ENCODE measurements at places on chromosomes 4 and X. TPM values are rescaled to one million over a fixed set of nuclear protein-coding genes. Genes with fewer than 3 reads are reported as not detected.

- H3K36me3 ChIP-seq, result no peaks in the 10 kb centered on the region
- H3K4me1 ChIP-seq, result no peaks in the 10 kb centered on the region
- H3K27ac ChIP-seq, result no peak overlapping the region
- H3K27me3 ChIP-seq, result peaks cover 3% of the 10 kb centered on the region
- no peak overlapping the region for H3K4me3 ChIP-seq
- DNase-seq, result no peak
These were observed 164.9 kb downstream of the DCTD start for GRCh38 chr4:182752158-182752910.

- no peaks in the 10 kb centered on the region for H3K27me3 ChIP-seq
- no peak for DNase-seq
- no peaks in the 10 kb centered on the region for H3K4me1 ChIP-seq
- no peak overlapping the region for H3K4me3 ChIP-seq
- no peak overlapping the region for H3K27ac ChIP-seq
These were observed 236.4 kb upstream of the MID1 start for GRCh38 chrX:10856797-10857196.

The TAF7L gene
- not detected for total RNA-seq

- DNase-seq, result no peak
- no peak overlapping the region for H3K27ac ChIP-seq
- no peak overlapping the region for H3K4me3 ChIP-seq
- H3K27me3 ChIP-seq, result no peaks in the 10 kb centered on the region
- H3K4me1 ChIP-seq, result no peaks in the 10 kb centered on the region
- H3K36me3 ChIP-seq, result no peaks in the 10 kb centered on the region
These were observed 223.4 kb upstream of the PRPS2 start for GRCh38 chrX:12567857-12568256.

DNA sequence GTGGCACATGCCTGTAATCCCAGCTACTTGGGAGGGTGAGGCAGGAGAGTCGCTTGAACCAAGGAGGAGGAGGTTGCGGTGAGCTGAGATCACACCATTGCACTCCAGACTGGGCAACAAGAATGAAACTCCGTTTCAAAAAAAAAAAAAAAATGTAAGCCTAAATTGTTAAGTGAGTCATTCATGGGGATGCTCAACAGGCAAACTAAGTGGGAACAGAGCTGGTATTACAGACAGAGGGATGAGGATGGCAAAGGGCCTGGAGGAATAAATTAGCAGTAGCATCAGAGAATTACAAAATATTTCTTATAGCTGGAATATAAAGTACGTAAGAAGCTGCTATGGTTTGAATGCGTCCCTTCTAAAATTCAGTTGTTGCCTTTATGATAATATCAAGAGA lies 43.4 kb upstream of the OGT start:
- no peaks in the 10 kb centered on the region for H3K27me3 ChIP-seq
- peaks cover 1% of the 10 kb centered on the region for H3K36me3 ChIP-seq
- no peak for DNase-seq
- H3K4me3 ChIP-seq, result no peak overlapping the region
- peaks cover 15% of the 10 kb centered on the region for H3K4me1 ChIP-seq

DNA sequence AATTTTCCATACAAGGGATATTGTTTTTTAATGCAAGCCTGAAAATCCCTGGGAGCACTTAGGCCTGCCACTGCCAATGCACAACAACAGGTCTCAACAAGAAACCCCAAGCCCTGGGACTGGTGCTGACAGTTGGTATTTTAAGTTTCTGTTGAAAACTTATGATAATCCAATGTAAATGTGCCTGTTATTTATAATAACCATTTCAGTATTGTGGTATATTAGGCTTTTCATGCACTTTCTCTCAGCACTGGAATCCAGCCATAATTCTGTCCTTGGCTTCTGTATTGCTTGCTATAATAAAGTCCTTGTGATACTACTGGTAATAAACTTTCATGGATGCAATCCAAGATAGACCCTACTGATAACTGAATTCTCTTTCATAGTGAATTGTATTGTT lies 218.9 kb downstream of the PCDH7 start:
- H3K27me3 ChIP-seq, result no peaks in the 10 kb centered on the region
- no peaks in the 10 kb centered on the region for H3K36me3 ChIP-seq
- no peaks in the 10 kb centered on the region for H3K4me1 ChIP-seq
- H3K27ac ChIP-seq, result no peak overlapping the region
- DNase-seq, result no peak
- no peak overlapping the region for H3K4me3 ChIP-seq

The REPS2 gene
- not detected for total RNA-seq

DNA sequence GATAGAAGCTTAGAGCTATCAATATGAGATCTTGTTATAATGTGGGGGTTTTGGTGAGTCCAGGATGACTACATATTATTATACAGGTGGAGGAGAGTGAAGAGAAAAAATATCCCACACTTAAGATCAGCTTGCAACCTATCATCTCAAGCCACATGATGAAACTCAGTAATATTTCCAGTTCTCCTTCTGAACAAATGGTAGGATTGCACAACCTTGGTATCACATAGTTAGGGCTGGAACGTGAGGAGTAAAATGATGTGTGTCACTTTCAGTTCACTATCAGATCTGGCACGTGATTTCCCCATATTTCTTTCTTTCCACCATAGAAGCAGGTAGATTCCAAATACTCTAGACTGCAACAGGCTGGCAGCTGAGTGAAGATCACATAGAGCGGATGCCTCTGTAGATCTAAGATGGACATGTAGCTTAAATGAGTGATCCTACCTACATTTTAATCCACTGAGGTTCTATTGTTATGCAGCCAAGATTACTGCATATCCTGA lies 150.6 kb upstream of the ANKRD50 start:
- H3K27ac ChIP-seq, result no peak overlapping the region
- H3K4me1 ChIP-seq, result no peaks in the 10 kb centered on the region
- H3K36me3 ChIP-seq, result no peaks in the 10 kb centered on the region
- H3K4me3 ChIP-seq, result no peak overlapping the region
- no peak for DNase-seq

DNA sequence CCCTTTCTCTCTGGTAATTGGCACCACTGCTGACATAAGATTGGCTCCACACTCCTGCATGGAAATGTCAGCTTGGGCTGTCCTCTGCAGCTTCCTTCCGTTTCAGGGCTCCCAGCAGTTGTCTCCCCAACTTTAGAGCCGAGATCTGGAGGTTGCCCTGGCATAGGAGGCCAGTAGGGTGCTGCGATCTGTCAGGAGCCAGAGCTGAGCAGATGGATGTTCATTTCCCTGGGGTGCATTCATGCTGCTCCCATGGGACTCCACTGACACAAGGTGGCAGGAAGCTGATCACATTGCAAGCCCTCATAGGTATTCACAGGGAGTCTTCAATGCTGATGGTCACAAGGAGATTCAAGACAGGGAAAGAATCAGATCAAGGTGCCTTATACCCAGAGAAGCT lies 116.6 kb upstream of the RAI2 start:
- no peaks in the 10 kb centered on the region for H3K27me3 ChIP-seq
- no peaks in the 10 kb centered on the region for H3K36me3 ChIP-seq
- H3K27ac ChIP-seq, result no peak overlapping the region
- no peaks in the 10 kb centered on the region for H3K4me1 ChIP-seq
- H3K4me3 ChIP-seq, result no peak overlapping the region

DNA sequence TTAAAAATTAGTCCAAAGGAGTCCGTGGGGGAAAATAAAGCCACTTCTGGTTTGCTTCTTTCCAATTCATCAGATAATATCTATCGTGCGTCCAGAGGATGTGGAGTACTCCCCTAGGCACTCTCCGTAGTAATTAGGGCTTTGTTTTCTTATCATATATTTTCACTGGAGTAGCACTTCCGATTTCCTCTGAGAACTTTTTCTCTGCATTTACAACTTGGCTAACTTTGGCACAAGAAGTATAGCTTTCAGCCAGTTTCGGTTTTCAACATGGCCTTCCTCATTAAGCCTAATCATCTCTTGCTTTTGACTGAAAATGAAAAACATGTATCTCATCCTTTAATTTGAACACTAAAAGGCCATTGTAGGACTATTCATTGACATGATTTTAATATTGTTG lies 80.5 kb downstream of the CASP3 start:
- peaks cover 3% of the 10 kb centered on the region for H3K36me3 ChIP-seq
- DNase-seq, result no peak
- peaks cover 6% of the 10 kb centered on the region for H3K4me1 ChIP-seq
- H3K27me3 ChIP-seq, result no peaks in the 10 kb centered on the region

The FOXR2 gene
- total RNA-seq, result not detected

The GC gene
- total RNA-seq, result not detected

GRCh38 chr4:132770776-132771175 lies 378.3 kb upstream of the PCDH10 start:
- no peak overlapping the region for H3K4me3 ChIP-seq
- no peaks in the 10 kb centered on the region for H3K27me3 ChIP-seq
- no peak overlapping the region for H3K27ac ChIP-seq
- no peaks in the 10 kb centered on the region for H3K4me1 ChIP-seq
- no peaks in the 10 kb centered on the region for H3K36me3 ChIP-seq
- no peak for DNase-seq

- no peak overlapping the region for H3K4me3 ChIP-seq
- H3K36me3 ChIP-seq, result no peaks in the 10 kb centered on the region
- no peaks in the 10 kb centered on the region for H3K4me1 ChIP-seq
These were observed 358.4 kb downstream of the PRR32 start for GRCh38 chrX:127177966-127178365.

DNA sequence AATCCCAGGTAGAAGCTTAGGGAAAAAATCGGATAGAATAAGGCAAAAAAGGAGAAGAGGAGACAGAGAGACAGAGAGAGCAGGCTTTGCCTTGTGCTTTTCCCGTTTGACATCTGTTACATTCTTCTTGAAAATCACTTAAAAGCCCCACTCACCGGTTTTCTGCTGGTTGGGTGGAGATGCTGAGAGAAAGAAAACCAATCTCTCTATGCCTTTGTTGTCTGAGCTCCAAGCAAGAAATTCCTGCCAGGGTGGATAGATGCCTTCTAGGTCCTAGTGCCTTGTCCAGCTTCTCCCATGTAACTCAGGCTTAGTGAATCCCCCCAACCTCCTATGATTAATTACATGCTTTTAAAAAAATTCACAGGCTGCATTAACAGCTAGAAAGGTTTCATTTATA lies at the start of gene DCX:
Gene DCX (minus strand): TSS at position 210 of the 400 bp plus-strand sequence. CDS start 1,794 bp downstream, outside the sequence.
- H3K27me3 ChIP-seq, result no peaks in the 10 kb centered on the region
- no peak within 1 kb of the TSS for H3K27ac ChIP-seq
- H3K36me3 ChIP-seq, result no peaks in the 10 kb centered on the region
- no peaks in the 10 kb centered on the region for H3K4me1 ChIP-seq
- H3K4me3 ChIP-seq, result no peak within 1 kb of the TSS

DNA sequence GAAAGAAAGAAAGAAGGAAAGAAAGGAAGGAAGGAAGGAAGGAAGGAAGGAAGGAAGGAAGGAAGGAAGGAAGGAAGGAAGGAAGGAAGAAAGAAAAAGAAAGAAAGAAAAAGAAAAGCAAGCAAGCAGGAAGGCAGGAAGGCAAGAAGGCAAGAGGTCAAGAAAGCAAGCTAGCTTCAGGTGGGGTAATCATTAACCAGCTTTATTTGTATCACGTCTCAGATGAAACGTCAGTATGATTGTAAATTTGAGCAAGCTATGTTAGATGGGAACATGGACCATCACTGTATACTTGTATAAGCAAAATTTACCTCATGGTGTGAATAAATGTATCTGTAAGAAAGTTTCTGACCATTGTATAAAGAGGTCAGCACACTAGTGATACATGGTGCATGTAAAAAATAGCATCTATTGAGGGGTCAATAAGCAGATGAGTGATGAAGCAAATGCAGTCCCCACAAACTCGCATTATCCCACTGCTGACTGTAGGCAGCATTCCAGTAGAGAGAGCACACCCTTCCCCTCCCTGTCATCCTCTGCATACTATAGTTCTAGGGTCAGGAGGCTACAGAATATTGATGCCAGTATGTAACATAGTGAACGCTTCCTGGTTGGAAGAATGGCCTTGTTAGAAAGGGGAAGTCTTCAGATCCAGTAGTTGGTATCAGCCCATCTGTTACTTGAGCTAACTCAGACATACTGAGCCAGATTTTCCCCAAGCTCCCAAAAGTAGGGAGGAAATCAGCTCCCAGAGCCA lies 16.5 kb upstream of the KLHL34 start:
- no peak for DNase-seq
- H3K4me1 ChIP-seq, result no peaks in the 10 kb centered on the region
- no peak overlapping the region for H3K27ac ChIP-seq
- no peaks in the 10 kb centered on the region for H3K36me3 ChIP-seq
- H3K27me3 ChIP-seq, result no peaks in the 10 kb centered on the region

The IBSP gene
- not detected for total RNA-seq

DNA sequence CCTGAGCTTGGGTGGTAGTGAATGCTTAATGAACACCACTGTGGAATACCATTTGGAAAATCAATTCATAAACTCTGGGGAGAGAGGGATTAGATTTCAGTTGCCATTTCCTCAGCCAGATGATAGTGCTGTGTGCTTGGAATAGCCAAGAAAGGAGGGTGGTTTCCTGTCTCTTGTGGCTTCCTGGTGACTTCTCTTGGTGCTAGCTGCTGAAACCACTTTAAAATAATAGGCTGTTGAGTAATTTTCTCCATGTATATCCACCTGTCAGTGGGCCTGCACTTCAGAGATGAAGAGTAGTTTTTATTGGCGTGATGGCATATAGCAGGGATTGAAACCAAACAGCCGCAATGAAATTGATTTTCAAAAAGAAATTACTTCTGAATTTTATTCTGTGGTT lies 11.8 kb downstream of the EDA start:
- no peak overlapping the region for H3K4me3 ChIP-seq
- H3K36me3 ChIP-seq, result no peaks in the 10 kb centered on the region
- H3K4me1 ChIP-seq, result peaks cover 6% of the 10 kb centered on the region

The F9 gene
- not detected for total RNA-seq

GRCh38 chrX:6238576-6238975 lies 9.9 kb upstream of the NLGN4X start:
- no peak for DNase-seq
- no peak overlapping the region for H3K4me3 ChIP-seq
- H3K27ac ChIP-seq, result no peak overlapping the region
- no peaks in the 10 kb centered on the region for H3K4me1 ChIP-seq

- no peak overlapping the region for H3K4me3 ChIP-seq
- no peaks in the 10 kb centered on the region for H3K36me3 ChIP-seq
- no peaks in the 10 kb centered on the region for H3K4me1 ChIP-seq
- no peak for DNase-seq
These were observed 34.5 kb upstream of the KDR start for GRCh38 chr4:55159851-55160250.

Measured in activated CD4-positive, alpha-beta T cell treated with anti-CD3 and anti-CD28 coated beads, Interleukin-2, amount 10 ng/mL, durations not matched to agents 7 days and 5 days (primary cell).